ENCODE measurements at places on chromosomes 12 and 14. TPM values are rescaled to one million over a fixed set of nuclear protein-coding genes. Genes with fewer than 3 reads are reported as not detected.

Gene DCP1B
- 2.6 TPM for polyA plus RNA-seq

Gene LRRC10
- polyA plus RNA-seq: not detected

Gene PKP2
- polyA plus RNA-seq: 1.5 TPM

Gene DACT1
- 0.14 TPM for polyA plus RNA-seq

Gene FGF6
- polyA plus RNA-seq: not detected

Gene SLC6A12
- polyA plus RNA-seq: 0.11 TPM

Gene ETNK1
- polyA plus RNA-seq: 21.8 TPM

Gene C14orf180
- not detected for polyA plus RNA-seq

Gene CCDC177
- 0.01 TPM for polyA plus RNA-seq

Gene TMEM263
- 4.4 TPM for polyA plus RNA-seq

Gene TAS2R14
- 0.94 TPM for polyA plus RNA-seq

Gene GARIN6
- polyA plus RNA-seq: not detected

Gene AMDHD1
- polyA plus RNA-seq: 0.33 TPM

Gene FSCB
- not detected for polyA plus RNA-seq

Gene TSPAN8
- 2.2 TPM for polyA plus RNA-seq

Gene GDF3
- not detected for polyA plus RNA-seq

Gene BHLHE41
- 0.45 TPM for polyA plus RNA-seq

Gene DIO2
- polyA plus RNA-seq: 58.7 TPM

Gene SLC4A8
- 0.04 TPM for polyA plus RNA-seq

Gene CLECL1
- polyA plus RNA-seq: 0.25 TPM

Gene GALNT8
- 0.05 TPM for polyA plus RNA-seq

Gene RNF41
- 7.9 TPM for polyA plus RNA-seq

Gene GRIP1
- 1.5 TPM for polyA plus RNA-seq

Gene FOXG1
- 0.10 TPM for polyA plus RNA-seq

Gene ARHGEF25
- 20.8 TPM for polyA plus RNA-seq

Gene KRT79
- 0.75 TPM for polyA plus RNA-seq

Gene CEBPE
- polyA plus RNA-seq: not detected

Gene KRT72
- polyA plus RNA-seq: not detected

Gene SLC10A1
- polyA plus RNA-seq: not detected

Gene TEX22
- polyA plus RNA-seq: 0.14 TPM

Gene GPR162
- 2.5 TPM for polyA plus RNA-seq

Gene TAS2R9
- not detected for polyA plus RNA-seq

Gene FOXN4
- not detected for polyA plus RNA-seq

Gene KRT81
- 0.05 TPM for polyA plus RNA-seq

Gene EML5
- 0.31 TPM for polyA plus RNA-seq

Gene MMP19
- 0.76 TPM for polyA plus RNA-seq
